ENCODE measurements at places on chromosomes 12 and 14.

DNA sequence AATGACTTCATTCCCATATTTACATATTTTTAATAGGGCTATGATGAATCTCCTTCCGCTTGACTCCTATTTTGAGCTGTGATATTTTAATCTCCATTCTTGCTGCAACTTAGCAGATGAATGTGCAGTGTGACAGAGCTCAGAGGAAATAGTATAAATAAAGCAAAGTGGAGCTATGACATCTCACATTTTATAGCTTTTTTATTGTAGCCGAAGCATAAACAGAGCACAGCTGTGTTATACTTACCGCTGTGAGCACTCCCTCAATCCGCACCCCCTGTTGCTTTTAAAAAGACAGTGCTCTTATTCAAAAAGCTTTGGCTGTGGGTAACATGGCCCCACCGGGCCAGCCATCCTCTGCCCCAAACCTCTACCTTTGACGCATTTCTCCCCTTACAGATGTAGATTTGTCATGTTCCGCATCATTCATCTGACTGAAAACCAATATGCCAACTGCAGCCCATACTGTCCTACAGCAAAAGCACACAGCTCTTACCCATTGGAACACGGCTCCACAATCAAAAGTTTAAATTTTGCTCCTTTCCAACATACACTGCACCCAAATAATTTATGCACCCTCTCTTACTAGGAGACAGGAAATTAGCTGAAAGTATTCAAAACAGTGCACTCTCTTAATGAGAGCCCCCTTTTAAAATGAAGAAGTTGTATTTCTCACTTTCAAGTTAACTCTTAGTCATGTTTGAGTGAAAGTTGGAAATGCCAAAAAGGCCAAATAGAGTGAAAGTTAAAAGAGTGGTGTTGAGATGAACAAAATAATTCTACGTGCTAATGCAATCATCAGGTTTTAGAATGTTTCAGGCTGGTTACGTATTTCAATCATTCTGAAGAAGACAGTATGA lies 429.3 kb upstream of the SOX5 start:
- no peak for DNase-seq

DNA sequence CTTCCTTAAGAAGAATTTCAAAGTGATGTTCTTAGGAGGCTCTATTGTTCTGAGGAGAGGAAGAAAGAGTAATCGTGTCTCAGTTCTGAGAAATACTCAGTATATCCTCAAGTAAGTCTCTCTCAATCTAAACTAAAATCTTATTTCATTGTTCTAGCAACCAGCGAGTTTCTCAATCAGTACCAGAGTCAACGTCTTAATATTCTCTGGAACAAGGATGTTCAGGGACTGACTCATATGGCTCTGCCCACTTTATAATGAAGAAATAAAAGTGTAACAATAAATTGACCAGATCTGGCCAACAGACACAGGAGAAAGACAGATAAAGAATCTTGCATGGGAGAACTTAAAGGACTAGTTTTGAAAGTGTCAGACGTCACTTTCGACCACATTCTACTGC lies 469.8 kb upstream of the FLRT2 start:
- no peak for DNase-seq

DNA sequence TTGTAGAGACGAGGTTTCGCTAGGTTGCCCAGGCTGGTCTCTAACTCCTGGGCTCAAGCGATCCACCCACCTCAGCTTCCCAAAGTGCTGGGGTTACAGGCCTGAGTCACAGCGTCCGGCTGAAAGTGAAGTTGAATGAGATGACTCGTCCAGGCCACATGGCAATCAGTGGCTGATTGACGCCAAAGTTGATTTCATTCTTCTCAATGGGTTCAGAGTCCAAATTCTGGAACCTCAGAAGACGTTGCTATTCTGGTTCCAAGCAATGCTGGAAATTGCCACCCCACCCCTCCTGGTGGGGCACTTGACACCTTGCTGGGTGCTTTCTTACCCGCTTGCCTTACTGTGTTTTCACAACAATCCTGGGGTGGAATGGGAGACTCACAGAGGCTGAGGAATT lies 14.9 kb downstream of the ABCB9 start:
- no peak for DNase-seq

DNA sequence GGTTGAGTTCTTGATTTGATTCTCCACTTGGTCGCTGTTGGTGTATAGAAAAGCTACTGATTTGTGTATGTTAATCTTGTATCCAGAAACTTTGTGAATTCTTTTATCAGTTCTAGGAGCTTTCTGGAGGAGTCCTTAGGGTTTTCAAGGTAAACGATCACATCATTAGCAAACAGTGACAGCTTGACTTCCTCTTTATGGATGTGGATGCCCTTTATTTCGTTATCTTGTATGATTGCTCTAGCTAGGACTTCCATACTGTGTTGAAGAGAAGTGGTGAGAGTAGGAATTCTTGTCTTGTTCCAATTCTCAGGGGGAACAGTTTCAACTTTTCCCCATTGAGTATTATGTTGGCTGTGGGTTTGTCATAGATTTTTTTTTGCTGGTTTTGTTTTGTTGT lies 12.4 kb downstream of the MTRFR start:
- no peak for DNase-seq

DNA sequence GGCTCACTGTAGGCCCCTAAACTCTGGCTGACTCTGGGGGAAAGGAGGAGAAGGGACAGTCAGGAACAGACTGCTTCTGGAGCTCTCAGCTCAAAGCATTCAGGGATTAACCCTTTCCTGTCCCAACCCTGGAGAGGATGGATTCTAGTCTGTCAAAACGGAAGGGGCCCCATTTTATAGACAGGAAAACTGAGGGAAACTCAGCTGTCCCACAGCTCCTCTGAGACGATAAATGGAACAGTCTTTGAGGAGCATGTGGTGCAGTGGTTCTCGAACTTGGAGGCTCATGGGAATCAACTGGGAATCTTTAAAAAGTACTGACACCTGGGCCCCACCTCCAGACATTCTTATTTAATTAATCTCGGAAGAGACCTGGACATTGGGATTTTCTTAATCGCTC lies 23.7 kb downstream of the SRRM4 start:
- no peak for DNase-seq
